ENCODE measurements at places on chromosomes 4 and X. TPM values are rescaled to one million over a fixed set of nuclear protein-coding genes. Genes with fewer than 3 reads are reported as not detected.
A peak's percentile ranks its signal among the peaks of the same experiment; 100 is the strongest.

HPSE gene
- total RNA-seq = 0.53 TPM

GRCh38 chr4:15130441-15130840, 128.2 kb downstream of the CPEB2 start:
- no peak for DNase-seq
- H3K36me3 ChIP-seq = no peaks in the 10 kb centered on the region
- H3K27ac ChIP-seq = no peak overlapping the region
- H3K27me3 ChIP-seq = peaks cover 7% of the 10 kb centered on the region
- no peak overlapping the region for H3K4me3 ChIP-seq

TGIF2LX gene
- total RNA-seq = not detected

DNA sequence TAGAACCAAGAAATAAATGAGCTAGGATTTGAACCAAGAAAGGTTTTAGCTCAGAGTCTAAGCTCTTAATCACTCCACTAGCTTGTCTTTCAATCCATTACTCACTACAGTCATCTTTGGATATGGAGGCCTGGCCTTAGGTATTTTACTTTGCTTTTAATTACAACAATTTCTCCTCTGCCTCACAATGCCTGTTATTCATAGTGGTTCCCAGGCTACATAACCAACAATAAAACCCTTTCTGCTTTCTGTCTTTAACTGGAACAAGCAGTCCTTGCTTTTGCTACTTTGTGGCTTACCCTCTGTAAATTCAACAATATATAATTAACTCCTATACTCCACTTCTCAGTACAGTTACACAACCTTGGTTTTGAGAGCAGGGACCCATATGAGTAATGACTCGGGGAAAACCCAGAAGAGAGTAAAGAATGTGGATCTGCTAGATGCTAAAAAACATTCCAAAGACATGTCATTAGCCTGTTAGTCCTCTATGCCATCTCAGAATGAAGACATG, 94.7 kb upstream of the NAP1L5 start:
- H3K4me3 ChIP-seq = no peak overlapping the region
- DNase-seq = no peak
- peaks cover 5% of the 10 kb centered on the region for H3K36me3 ChIP-seq
- H3K4me1 ChIP-seq = no peaks in the 10 kb centered on the region
- H3K27ac ChIP-seq = no peak overlapping the region
- H3K27me3 ChIP-seq = no peaks in the 10 kb centered on the region

DNA sequence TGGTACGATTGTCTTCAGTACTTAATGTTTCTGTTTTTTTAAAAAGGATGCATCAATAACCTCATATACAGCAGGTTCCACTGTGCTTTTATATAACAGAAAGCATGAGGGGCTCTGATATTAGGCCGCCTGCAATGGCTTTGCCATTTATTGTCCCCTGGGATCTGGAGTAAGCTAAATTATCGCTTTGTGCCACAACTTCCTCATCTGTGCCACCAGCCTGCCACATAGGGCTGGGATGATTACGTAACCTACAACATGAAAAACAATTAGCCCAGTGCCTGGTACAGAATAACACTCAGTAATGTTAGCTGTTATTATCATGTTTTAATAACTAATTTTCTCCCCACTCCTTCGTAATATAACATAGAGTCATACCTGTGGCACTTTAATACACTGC, 65.5 kb upstream of the TRIM2 start:
- no peaks in the 10 kb centered on the region for H3K36me3 ChIP-seq
- H3K4me3 ChIP-seq = no peak overlapping the region
- no peak for DNase-seq
- peaks cover 6% of the 10 kb centered on the region for H3K4me1 ChIP-seq
- H3K27me3 ChIP-seq = no peaks in the 10 kb centered on the region

LANCL3 gene
- total RNA-seq = not detected

- H3K4me3 ChIP-seq = no peak overlapping the region
- no peak overlapping the region for H3K27ac ChIP-seq
- no peak for DNase-seq
- H3K27me3 ChIP-seq = no peaks in the 10 kb centered on the region
Observed at GRCh38 chr4:62070291-62070852, 870.2 kb downstream of the ADGRL3 start.

SASH3 gene
- 0.05 TPM for total RNA-seq

- no peak for DNase-seq
- no peaks in the 10 kb centered on the region for H3K36me3 ChIP-seq
Observed at GRCh38 chr4:184958923-184959210, 59.4 kb upstream of the HELT start.

CHM gene
- 15.6 TPM for total RNA-seq

- H3K27me3 ChIP-seq = no peaks in the 10 kb centered on the region
- H3K36me3 ChIP-seq = peaks cover 2% of the 10 kb centered on the region
- H3K4me1 ChIP-seq = no peaks in the 10 kb centered on the region
- no peak overlapping the region for H3K27ac ChIP-seq
Observed at GRCh38 chr4:101037938-101038413, 309.4 kb downstream of the PPP3CA start.

DNA sequence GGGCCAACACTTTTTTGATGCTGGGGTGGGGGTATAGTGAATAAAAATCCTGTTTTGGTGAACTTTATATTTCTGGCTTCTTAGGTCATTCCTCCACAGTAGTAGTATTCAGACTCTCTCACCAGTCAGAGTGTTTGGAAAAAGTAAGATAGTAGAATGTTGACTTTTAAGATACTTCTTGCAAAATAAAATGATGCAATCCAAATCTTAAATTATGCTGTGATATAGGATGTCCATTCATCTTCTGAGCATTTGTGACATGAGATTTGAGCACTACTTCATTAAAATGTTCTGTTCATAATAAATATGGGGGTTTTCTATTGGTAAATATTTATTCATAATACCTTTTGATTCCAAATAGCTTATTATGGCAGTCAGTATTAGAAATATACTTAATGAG, 70.1 kb downstream of the BMP2K start:
- H3K36me3 ChIP-seq = peaks cover 31% of the 10 kb centered on the region
- no peak for DNase-seq
- H3K4me1 ChIP-seq = no peaks in the 10 kb centered on the region
- H3K4me3 ChIP-seq = no peak overlapping the region
- no peak overlapping the region for H3K27ac ChIP-seq

GRCh38 chr4:3010998-3011397, 47.6 kb downstream of the GRK4 start:
- DNase-seq = no peak
- no peak overlapping the region for H3K4me3 ChIP-seq
- H3K36me3 ChIP-seq = no peaks in the 10 kb centered on the region
- H3K27me3 ChIP-seq = no peaks in the 10 kb centered on the region

GRCh38 chr4:165906272-165906671, 33.2 kb downstream of the TLL1 start:
- no peaks in the 10 kb centered on the region for H3K27me3 ChIP-seq
- no peak overlapping the region for H3K27ac ChIP-seq
- H3K36me3 ChIP-seq = no peaks in the 10 kb centered on the region
- no peaks in the 10 kb centered on the region for H3K4me1 ChIP-seq

DNA sequence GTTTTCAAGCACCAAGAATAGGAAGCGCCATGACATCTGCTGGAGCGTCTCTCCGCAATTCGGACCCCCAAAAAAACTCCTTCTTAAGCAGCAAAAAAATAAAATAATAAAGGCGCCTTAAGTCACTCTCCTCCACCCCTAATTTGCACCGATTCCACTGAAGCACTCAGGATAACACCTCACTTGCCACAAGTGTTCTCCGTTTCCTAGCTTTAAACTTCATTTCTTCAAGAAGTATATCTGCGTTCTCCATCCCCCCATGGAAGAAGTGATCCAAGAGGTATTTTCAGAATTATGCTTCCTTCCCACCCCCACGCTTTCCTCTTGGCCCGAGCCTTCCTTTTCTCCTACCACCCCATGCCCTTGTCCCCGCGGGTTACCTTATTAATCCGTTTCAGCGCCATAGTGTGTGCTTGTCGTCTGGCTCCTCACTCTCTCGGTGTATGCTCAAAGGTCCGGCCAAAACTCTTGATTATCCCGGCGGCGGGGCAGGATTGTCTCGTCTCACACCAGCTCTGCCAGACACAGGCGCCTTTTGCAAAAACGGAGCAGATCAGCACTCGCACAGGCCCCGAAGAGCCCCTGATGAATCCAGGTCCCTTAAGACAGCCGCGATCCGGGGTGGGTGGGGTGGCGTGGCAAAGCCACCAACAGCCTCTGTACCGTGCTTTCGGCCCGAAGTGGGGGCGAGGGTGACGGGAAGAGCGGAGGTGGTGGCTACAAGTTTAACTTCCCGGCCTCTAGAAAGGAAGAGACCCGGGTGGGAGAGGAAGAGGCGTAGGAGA, 1.1 kb downstream of the UBE2D3 start:
- no peaks in the 10 kb centered on the region for H3K4me1 ChIP-seq
- H3K36me3 ChIP-seq = peaks cover 41% of the 10 kb centered on the region
- H3K4me3 ChIP-seq = peak overlapping the region; percentile 88
- peak overlapping the region; percentile 99 for H3K27ac ChIP-seq
- H3K27me3 ChIP-seq = no peaks in the 10 kb centered on the region
- no peak for DNase-seq

GRCh38 chrX:107204068-107204605, 2.1 kb downstream of the NUP62CL start:
- no peak for DNase-seq
- no peak overlapping the region for H3K4me3 ChIP-seq
- H3K27ac ChIP-seq = no peak overlapping the region

DNA sequence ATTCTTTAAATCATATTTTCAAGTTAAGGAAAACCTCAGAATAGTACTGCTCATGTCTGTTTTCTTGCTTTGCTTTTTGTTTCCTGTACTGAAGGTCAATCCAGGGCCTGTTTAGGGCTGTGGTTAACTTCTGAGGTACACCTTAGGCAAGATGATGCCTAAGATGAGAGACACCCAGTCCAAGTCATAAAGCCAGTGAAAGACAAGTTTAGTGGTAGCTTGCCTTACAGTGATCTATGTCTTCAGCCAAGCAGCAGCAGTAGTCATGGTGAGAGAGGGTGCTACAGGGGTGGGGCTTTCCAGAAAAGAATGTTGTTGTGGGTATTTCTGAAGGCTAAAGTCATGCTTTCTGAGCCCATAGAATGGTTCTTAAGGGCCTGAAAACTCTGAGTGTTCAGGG, 173.7 kb downstream of the VSIG4 start:
- no peaks in the 10 kb centered on the region for H3K36me3 ChIP-seq
- no peaks in the 10 kb centered on the region for H3K27me3 ChIP-seq
- no peaks in the 10 kb centered on the region for H3K4me1 ChIP-seq

GRCh38 chr4:4864443-4864939, 5.0 kb downstream of the MSX1 start:
- no peak overlapping the region for H3K4me3 ChIP-seq
- peaks cover 14% of the 10 kb centered on the region for H3K36me3 ChIP-seq
- no peaks in the 10 kb centered on the region for H3K27me3 ChIP-seq
- no peak overlapping the region for H3K27ac ChIP-seq
- no peak for DNase-seq

GRCh38 chrX:133741303-133741702, 244.1 kb downstream of the GPC3 start:
- H3K4me1 ChIP-seq = no peaks in the 10 kb centered on the region
- H3K36me3 ChIP-seq = no peaks in the 10 kb centered on the region
- no peak overlapping the region for H3K27ac ChIP-seq
- no peak overlapping the region for H3K4me3 ChIP-seq
- DNase-seq = no peak
- H3K27me3 ChIP-seq = no peaks in the 10 kb centered on the region

GRCh38 chrX:54042609-54043021, 1.7 kb downstream of the PHF8 start:
- no peaks in the 10 kb centered on the region for H3K36me3 ChIP-seq
- H3K27ac ChIP-seq = no peak overlapping the region
- H3K27me3 ChIP-seq = no peaks in the 10 kb centered on the region
- H3K4me3 ChIP-seq = peak overlapping the region; percentile 70

GAGE12C gene
- not detected for total RNA-seq

GRCh38 chrX:72142094-72142793, 10.5 kb upstream of the RTL5 start:
- H3K4me3 ChIP-seq = no peak overlapping the region
- peaks cover 7% of the 10 kb centered on the region for H3K4me1 ChIP-seq

MAOB gene
- not detected for total RNA-seq

- H3K4me1 ChIP-seq = no peaks in the 10 kb centered on the region
- H3K4me3 ChIP-seq = no peak overlapping the region
- no peak for DNase-seq
Observed at GRCh38 chr4:7772711-7773385, 166.8 kb downstream of the AFAP1 start.

- H3K27me3 ChIP-seq = no peaks in the 10 kb centered on the region
- H3K4me1 ChIP-seq = peaks cover 19% of the 10 kb centered on the region
- H3K27ac ChIP-seq = peak overlapping the region; percentile 75
- peak overlapping the region; percentile 7 for H3K4me3 ChIP-seq
- DNase-seq = peak; percentile 83
Observed at GRCh38 chr4:22345678-22346077, 170.2 kb downstream of the ADGRA3 start.

DNA sequence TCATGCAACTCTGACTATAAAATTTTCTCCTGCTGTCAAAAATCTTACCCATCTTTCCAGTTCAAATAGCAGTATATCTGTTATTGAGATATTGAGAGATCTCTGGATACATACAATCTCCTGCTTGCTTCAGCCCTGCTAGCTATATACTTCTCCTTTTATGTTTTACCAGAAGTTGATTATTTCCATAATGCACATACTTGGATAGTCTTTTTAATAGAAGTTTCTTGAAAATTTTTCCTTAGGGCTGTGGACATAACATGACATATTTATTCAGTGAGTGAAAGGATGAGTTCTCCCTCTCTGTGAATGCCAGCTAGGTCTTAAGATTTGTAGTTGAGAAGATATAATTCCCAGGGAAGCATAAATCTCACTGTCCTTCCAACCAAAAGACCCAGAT, 234.1 kb upstream of the NR3C2 start:
- no peak overlapping the region for H3K27ac ChIP-seq
- no peaks in the 10 kb centered on the region for H3K4me1 ChIP-seq
- no peak for DNase-seq
- no peaks in the 10 kb centered on the region for H3K36me3 ChIP-seq
- no peaks in the 10 kb centered on the region for H3K27me3 ChIP-seq

DNA sequence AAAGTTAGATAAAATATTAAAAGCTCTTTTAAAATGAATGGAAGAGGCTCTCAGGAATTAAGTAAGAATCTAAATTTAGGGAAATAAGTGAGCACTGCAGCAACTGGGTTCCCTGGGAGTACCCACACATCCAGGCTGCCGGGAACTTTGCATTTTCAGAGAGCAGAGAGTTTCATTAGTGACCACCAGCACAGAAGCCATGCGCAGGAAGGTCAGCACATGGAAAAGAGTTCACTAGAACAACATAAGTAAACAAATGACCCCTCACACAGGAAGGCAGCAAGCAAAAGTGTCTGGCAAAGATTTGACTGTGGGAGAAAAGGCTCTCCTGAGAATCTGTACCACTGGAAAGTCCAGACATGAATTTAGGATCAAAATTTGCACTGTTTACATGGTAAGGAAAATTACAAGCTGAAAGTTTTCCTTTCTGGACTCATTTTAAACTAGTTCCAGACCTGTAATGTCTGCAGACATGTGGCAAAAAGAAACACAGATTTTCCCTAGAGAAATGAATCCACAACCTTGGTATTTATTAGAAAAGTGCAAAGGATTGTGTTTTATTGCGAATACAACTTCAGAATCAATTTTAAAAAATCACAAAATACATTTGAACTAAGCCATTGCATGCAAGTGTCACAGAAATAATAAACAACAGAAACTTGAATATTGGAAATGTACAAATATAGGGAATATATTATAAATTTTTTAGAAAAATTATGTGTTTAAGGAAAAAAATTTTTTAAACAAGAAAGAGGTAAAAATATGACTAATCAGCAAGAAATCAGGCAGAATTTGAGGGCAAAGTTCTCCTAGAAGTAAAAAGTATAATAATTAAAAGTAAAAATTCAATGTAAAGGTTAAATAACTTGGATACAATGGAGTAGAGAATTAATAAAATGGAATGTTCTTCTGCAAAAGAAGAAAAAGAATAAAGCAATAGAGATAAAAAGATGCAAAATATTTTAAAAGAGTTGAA, 18.4 kb upstream of the MYOZ2 start:
- no peaks in the 10 kb centered on the region for H3K27me3 ChIP-seq
- H3K36me3 ChIP-seq = no peaks in the 10 kb centered on the region
- H3K27ac ChIP-seq = no peak overlapping the region
- DNase-seq = no peak
- peaks cover 4% of the 10 kb centered on the region for H3K4me1 ChIP-seq
- no peak overlapping the region for H3K4me3 ChIP-seq

Measured in SJCRH30 (cell line).